ENCODE measurements at places on chromosomes 13 and 19.

- no peak for DNase-seq
Observed at GRCh38 chr13:19155321-19155861, 26.2 kb downstream of the TUBA3C start.

- peak; percentile 83 for DNase-seq
Observed at GRCh38 chr19:18995804-18996241, 37.5 kb downstream of the SUGP2 start.

GRCh38 chr19:31461814-31462539 lies 112.7 kb upstream of the TSHZ3 start:
- DNase-seq: no peak

DNA sequence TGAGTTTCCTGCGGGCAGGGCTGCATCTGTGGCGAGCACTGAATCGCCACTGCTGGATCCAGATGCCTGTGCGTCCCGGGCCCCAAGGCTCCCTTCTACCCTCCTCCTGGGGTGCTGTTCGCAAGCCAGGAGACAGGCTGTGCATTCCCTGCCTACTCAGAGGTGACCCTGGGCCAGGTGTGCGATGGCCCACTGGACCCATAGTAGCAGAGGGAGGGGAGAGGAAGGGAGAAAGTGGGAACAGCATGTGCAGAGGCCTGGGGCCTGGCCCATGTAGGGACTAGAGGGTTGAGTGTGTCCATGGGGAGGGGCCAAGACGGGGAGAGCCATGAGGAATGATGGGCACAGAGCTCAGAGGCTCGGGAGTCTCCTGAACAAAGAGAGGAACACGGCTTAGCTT lies 27.3 kb downstream of the CARM1 start:
- DNase-seq: no peak

- DNase-seq: peak; percentile 9
Observed at GRCh38 chr19:55580628-55581144, at the start of gene ZNF579. Gene ZNF579, minus strand, starts transcription at chr19:55580848. Its CDS starts 1,209 bp downstream, at chr19:55579639.

GRCh38 chr19:54352041-54352440 lies 12.7 kb downstream of the LAIR1 start:
- DNase-seq: no peak

DNA sequence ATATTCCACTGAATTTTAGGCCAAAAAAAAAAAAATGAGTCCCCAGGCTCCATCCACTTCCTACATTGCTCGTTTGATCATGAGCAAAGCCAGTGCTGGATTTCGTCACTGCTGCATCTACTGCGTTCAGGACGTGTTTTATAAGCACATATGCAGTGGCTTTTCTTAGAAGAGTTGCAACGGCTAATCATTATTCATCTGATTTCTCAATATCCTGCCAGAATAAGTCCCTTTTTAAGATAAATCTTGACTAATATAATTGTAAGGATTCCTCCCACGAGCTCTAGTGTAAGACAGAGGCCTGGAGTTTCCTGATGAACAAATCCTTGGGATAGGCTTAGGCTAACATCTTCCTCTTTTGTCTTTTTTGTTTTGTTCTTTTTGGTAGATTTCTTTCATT lies 19.5 kb downstream of the FAM124A start:
- no peak for DNase-seq

DNA sequence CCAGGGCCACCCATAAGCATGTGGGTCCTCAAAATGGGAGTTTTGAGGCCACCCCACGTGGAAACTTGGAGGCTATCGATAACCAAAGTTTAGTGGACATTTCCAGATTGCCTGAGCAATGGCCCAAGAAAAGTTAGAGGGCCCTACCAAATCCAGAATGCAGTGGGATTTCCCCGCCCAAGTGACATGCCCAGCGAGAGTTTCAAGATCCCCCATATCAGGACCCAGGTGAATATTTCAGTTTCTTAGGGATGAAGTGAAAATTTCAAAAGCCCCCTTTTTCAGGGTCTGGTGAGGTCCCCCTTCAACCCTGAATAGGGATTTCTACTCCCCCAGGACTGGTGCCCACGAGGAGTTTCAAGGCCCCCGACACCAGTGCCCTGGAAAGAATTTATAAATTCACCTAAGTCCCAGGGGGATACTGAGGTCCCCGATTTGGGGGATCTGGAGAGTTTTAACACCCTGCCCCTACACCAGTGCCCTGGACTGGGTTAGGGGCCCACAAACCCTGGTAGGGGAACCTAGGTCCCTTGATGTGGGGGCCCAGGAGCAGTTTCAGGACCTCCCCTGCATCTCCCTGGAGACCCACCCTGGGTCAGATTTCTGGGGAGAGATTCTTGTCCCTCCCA lies 695 bp downstream of the BST2 start:
- DNase-seq: no peak

DNA sequence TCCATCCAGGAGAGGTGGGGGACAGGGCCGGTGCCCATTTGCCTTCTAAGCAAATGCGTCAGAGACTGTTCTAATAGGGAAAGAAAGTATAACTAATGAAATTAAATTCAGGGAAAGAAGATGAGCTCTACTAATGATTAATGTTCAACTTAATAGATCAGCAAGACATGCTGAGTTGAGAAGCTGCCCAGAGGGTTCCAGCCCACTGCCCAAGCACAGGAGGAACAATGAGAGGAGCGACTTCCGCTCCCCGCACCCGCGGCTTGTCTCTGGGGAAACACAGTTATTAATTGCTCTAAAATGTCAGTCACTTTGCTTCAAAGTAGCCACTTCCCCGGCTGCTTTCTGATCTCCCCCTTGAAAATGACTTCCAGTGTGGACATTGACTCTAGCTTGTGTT lies 331.3 kb downstream of the UQCRFS1 start:
- DNase-seq: no peak

DNA sequence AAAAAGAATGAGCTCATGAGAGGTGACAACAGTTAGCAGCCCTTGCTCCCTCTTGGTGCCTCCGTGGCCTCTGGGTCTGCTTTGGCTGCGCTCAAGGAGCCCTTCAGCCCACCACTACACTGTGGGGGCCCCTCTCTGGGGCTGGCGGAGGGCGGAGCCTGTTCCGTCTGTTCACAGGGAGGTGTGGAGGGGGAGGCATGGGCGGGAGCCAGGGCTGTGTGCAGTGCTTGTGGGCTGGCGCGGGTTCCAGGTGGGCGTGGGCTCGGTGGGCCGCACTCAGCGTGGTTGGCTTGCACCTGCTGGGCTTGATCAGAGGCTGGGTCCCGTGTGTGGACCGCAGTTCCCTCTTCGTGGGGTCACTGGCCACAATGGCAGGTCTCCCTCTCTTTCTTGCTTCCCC lies 953.4 kb upstream of the PRR20A start:
- DNase-seq: no peak

DNA sequence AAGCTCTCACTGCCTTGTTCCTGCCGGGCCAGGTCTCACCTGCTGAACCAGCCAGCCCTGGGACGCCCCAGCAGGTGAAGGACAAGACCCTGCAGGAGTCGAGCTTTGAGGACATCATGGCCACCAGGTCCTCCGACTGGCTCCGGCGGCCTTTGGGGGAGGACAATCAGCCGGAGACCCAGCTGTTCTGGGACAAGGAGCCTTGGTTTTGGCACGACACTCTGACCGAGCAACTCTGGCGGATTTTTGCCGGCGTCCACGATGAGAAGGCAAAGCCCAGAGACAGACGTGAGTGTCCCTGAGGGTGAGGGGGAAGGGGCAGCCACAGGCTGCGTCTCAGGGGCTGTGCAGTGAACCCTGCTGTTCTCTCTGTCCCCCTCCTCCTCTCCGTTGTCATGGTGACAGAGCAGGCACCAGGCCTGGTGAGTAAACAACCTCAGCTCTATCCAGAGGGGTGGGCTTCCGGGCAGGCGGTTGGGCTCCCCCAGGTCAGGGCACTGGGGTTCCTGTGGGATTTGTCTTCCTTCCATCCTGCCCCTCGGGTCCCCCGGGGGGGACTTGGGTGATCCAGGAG lies 9.7 kb downstream of the TLE6 start:
- DNase-seq: no peak

GRCh38 chr13:100517728-100518127 lies 70.9 kb downstream of the GGACT start:
- no peak for DNase-seq

- DNase-seq: no peak
Observed at GRCh38 chr13:86269511-86269910, 470.3 kb upstream of the SLITRK6 start.

DNA sequence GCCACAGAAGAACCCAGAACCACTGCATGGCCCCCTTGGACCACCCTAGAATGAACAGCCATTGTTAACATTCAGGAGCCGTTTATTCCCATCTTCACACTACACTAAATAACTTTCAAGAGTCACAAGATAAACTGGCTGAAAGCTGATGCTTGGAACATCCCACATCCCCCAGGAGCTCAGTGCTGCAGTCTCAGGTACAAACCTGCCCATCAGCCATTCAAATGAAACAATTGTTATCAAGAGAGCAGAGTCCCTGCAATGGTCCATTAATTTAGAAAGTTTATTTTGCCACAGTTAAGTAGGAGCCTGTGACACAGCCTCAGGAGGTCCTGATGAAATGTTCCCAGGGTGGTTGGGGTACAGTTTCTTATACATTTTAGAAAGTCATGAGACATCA lies 123.8 kb upstream of the ZNF91 start:
- DNase-seq: no peak

- no peak for DNase-seq
Observed at GRCh38 chr19:46927106-46927505, 66.3 kb downstream of the ARHGAP35 start.

DNA sequence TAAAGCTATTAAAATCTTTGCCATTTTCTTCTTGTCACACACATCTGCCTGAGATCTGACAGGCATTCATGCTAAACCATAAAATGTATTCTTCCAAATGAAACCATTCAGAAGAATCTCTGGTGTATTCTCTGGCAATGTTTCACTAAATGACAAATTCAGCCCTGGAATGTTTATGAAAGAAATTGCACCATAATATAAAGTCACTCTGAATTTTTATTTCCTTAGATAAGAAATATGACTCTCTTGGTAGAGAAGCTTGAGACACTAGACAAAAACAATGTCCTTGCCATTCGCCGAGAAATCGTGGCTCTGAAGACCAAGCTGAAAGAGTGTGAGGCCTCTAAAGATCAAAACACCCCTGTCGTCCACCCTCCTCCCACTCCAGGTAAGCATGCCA lies 14.3 kb downstream of the OLFM4 start:
- DNase-seq: no peak

DNA sequence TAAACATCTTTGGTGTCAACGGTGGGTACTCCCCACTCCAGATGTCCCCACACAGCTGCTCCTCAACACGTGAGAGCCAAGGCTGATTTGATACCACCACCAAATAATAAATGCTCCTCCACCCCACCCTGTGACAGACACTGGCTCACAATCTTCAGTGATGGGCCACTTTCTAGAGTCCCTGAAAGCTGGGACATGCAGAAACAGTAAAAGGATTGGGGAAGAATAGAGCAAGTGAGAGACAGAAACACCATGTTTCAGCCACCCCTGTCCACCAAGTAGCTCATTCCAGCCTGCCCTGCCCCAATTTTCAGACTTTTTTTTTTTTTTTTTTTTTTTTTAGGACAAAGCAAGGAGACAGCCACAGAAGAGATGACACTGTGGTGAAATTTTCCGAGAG lies 1.6 kb downstream of the SLC46A3 start:
- no peak for DNase-seq

DNA sequence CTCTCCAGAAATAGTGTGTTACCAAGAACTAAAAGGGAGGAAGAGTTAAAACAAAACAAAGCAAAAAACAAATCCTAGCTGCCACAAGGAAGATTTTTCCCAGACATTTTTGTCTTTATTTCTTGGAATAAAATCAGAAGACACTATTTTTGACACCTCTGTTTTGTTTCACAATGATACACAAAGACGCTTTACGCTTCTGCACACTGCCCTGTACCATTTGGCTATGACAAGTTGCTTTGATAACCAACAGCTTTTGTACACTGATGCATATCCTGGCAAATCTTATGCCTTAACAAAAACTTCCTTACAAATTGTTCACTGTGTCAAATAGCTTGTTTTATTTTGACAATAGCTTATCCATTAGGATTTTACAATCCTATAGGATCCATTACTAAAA lies 103.5 kb upstream of the RAP2A start:
- no peak for DNase-seq

- no peak for DNase-seq
Observed at GRCh38 chr19:1392939-1393530, 8.3 kb downstream of the GAMT start.

DNA sequence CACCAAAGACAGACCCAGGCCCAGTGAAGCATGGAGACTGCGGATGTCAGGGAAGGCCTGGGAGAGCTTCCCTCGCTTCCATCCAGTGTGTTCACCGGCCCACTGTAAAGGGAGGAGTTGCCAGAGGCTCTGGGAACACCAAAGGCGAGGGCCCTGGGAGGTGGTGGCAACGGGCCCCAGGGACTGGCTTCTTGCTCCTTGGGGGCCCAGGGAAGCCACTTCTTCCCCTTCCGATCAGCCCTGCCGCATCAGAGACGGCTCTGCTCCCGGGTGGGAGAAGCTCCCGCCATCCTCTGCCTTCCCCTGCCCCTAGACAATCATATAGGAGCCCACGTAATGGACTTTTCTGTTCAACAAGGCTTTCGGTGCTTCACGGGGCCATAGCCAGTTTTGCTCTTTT lies 83.4 kb upstream of the GPR183 start:
- no peak for DNase-seq

- no peak for DNase-seq
Observed at GRCh38 chr19:19006213-19006612, 27.1 kb downstream of the SUGP2 start.

DNA sequence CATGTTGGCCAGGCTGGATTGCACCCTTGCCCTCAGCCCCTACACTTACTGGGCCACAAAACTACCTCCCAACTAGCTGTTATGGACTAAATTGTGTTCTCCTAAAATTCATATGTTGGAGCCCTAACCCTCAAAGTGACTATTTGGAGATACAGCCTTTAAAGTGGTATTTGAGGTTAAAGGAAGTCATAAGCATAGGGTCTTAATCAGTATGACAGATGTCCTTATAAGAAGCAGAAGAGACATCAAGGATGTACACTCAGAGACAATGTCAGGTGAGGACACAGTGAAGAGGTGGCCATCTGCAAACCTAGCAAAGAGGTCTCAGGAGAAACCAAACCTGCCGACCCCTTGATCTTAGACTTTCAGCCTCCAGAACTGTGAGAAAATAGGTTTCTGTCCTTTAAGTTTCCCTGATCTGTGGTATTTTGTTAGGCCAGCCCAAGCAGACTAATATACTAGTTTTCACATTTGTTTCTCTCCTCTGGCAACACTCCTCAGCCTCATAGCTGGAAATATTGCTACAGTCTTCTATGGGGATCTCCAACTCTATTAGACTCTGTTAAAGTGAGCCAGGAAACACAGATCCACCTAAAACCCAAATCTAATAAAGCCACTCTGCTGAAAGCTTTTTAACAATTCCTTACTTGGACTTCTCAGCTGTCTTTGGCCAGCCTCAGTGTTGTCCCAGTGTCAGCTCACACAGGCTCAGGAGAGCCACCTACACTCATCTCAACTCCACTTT lies 256.5 kb downstream of the TBC1D4 start:
- no peak for DNase-seq

Data from NCI-H524 treated with DMSO at 0.1 percent for 48 hours (cell line).